ENCODE measurements at places on chromosomes 16 and 17.
A peak's percentile ranks its signal among the peaks of the same experiment; 100 is the strongest.

DNA sequence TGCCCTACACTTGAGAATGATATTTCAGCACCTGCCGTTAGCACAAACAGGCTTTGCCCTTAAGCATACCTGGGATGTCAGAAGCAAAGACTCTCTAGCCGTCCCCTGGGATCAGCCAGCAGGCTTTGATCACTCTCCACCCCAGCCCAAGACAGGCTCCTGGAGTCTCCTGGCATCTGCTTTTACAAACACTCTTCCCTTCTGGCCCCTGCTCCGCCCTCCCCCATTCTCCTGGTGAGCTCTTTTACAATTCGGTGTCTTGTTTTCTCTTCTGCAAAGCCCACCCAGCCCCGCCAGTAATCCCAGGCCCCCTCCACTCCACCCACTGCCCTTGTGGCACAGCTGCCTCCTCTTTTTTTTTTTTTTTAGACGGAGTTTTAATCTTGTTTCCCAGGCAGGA lies 50.4 kb downstream of the KATNIP start:
- no peak for DNase-seq

- DNase-seq: peak; percentile 93
These were observed at the start of gene SNTB2 for GRCh38 chr16:69186642-69187445. Gene SNTB2, plus strand, starts transcription at chr16:69187164. Its CDS starts 3 bp downstream, at chr16:69187167.

GRCh38 chr16:66618588-66619375 lies 14.3 kb downstream of the CMTM3 start:
- no peak for DNase-seq

DNA sequence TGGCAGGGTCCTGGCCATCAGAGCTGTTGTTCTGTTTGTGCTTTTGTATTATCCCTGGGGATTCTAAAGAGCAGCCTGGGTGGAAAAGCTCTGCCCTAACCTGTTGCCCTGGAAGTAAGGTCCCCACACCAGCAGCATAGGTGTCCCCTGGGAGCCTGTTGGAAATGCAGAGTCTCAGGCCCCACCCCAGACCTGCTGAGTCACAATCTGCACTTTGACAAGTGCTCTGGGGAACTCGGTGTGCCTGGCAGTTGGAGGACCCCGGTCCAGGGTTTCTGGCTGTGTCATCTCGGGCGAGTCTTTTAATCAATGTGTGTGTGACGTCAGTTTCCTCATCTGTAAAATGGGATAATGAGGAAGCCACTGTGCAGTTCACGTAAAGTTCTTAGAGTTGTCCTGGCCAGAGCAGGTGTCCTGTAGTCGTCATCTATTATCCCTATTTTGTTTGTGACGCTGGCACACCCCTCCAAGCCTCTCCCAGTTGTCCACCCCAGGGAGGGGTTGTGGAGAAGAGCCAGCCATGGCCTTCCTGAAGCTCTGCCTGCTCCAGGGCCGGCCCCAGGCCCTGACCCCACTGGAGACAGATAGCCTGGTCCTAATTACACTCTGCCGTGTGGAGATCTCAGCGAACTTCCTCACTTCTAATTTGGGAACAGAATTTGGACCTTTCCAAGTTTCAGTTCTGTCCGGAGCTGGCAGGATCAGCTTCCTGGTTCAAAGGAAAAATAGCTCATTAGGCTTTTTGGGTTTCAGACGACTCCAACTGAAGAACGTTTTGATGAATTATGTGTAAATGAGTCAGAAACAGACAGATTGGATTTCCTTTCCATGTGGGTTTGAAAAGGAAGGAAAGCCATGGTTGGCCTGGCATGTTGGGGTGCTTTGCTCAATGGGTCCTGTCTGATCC lies 295.7 kb upstream of the FOXF1 start:
- DNase-seq: no peak

DNA sequence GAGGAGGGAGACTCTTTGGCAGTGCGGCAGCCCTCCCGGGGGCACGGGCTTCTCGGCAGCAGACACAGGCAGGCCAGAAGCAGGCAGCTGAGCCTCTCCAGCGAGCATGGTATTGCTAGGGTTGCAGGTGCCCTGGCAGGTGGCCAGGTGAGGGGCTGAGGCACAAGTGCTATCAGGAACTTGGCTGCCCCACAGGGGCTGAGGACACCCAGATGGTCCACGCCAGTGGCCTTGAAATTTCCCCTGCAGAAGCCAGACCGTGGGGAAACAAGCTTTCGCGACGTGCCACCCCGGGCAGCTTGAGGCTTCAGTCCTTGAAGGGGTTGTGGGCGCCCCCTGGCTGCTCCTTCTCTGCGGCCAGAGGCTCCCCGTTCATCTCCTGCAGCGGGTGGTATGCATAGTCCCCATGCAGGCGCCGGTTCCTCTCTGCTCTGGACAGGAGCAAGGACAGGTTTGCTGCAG lies 8.5 kb downstream of the NAGPA start:
- no peak for DNase-seq

DNA sequence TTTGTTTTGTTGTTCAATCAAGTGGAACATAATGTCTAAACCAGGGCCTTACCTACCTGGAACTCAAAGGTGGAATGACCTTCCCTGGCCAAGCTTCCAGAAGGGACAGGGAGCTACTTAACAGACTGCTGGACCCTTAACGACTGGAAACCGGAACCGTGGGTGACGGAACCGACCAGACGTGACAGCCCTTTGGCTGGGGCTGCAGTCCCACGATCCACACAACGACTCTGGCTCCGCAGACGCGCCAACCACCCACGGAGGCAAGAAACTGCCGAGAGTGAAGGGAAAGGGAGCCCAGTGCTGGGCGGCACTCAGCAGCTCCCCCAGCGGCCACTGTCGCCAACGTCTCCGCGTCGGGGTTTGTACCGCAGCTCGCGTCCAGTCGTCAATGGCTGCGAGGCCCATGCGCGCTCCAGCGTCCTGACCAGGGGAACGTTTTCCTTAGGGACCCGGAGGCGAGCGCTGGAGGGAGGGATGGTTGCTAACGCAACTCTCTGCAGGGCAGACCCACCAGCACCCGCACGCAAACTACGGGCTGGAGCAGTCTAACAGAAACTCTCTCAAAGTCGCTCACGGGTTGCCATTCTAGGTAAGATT lies 5.5 kb upstream of the KIF22 start:
- DNase-seq: peak; percentile 61

GRCh38 chr16:31184888-31185287 lies 4.9 kb downstream of the FUS start:
- no peak for DNase-seq

DNA sequence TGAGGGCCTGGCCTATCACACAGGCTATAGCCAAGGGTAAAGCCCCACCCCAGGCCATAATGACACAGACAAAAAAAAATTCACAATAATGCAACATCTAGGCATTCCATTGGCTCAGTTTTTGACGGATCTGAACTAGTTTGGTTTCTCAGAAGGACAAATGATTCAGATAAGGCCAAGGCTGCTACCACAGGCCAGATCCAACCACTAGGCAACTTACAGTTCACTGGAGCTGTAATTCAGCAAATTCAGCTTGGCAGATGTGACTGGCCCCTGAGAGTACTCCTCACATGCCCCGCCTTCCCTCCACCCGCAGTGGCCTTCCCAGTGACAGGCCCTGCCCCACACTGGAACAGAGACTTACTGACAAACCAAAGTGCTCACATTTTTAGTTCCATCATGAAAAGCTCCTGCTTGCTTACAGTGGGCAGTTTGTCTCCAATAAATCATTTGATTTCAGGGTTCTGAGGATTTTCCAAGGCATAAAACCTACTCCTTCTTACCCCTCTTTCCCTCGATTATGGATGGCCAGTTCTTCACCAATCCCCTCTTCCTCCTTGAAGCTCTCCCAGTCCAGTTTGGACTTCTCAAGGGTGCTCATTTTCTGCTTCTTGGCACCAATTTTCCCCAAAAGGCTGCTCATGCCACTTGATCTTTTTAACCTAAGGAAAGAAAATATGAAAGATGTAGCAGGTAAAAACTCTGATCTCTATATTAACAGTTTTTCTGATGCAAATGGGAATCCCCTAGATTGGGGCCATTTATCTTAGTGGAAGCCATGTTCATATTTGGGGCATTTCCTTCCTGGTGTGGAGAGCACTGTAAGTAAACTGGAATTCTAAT lies 53.3 kb upstream of the BCAR1 start:
- DNase-seq: peak; percentile 72

GRCh38 chr17:51997723-51998122 lies 160.8 kb downstream of the CA10 start:
- no peak for DNase-seq

DNA sequence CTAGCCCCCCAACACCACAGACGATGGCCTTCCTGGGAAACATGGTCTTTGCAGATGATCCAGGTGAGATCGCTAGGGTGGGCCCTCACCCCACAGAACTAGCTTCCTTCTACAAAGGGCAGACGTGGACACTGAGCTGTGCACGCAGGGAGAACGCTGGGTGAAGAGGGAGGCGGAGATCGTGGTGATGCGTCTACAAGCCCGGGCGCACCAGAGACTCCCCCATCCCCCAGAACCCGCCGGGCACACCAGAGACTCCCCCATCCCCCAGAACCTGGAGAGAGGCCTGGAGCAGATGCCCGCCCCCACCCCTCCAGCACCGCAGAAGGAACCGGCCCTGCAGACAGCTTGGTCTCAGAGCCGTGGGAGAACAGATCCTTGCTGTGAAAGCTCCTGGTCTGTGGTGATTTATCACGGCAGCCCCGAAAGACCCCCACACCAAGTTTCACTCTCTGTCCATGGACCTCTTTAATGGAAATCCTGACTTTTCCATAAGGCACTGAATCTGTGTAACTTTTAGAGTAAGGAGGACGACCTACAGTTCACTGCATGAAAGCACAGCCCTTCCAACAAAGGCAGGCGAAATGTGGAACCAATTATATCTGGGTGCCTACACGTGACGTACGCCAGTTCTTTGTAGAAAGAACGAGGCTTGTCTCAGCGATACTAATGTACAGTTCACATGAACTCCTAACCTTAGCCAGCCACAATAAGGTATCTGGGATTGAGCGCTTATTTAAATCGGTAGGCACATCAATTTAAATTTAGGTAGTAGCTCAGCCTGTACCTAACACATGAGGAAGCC lies 88.5 kb downstream of the ANKRD11 start:
- no peak for DNase-seq

- DNase-seq: no peak
These were observed 5.0 kb upstream of the KCTD11 start for GRCh38 chr17:7346761-7347614.

GRCh38 chr16:66622863-66623262 lies 18.4 kb downstream of the CMTM3 start:
- no peak for DNase-seq

DNA sequence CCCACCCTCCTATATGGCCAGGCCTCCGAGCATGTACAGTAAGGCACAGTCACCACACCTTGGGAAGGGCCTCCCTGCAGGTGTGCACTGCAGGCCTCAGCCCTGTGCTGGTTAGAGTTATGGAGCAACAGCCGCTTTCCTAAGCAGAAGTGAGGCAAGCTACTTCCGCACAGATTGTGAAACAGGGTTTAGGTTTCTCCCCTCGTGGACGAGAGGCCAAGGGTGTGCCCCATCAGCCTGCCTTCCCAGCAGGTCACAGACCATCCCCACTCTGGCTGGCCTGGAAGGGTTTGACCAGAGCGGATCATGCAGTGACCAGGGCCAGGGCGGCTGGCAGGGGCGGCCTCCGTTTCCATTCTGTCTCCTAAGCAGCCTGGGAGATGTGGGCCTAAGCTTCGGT lies 4.7 kb downstream of the MSRB1 start:
- DNase-seq: peak; percentile 49

- no peak for DNase-seq
These were observed 197.6 kb downstream of the CDH13 start for GRCh38 chr16:82824408-82824807.

GRCh38 chr17:83085103-83085502 lies 5.7 kb downstream of the METRNL start:
- DNase-seq: no peak

DNA sequence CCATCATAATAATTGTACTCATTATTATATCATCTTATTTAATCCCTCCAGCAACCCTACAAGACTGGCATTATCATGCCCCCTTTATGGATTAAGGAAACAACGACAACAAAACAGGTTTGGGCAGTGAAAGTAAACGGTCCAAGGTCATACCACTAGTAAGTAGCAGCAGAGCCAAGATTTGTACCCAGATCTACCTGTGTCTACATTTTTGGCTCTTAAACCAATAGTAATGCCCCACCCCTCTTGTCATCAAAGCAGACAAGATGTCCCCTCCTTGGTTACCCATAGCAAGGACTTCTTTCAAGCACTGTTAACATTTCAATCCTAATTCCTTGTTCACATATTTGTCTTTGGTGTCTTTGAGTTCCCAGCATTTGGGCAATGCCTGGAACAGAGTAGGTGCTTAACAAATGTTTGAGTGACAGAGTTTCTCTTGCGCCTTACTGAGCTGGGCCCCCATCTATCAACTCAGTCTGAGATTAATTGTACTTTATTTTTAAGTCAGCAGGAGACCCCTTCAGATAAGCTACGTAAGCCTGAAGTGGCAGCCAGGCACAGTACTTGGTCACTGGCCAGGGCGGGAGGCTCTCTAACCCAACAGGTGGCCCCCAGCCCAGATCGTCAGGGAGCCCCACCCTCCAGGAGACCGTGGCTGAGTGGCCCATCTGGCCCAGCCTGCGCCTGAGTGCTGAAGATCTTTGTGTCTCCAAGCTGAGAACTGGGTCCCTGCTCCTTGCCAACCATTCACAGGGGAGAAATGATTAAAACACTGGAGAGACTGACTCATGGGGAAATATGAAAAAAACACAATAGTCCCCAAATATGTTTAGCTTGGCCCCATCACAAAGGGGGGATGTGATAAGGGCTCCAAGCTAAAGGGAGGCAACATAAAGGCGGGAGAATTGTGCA lies 75.8 kb downstream of the AXIN2 start:
- DNase-seq: no peak

DNA sequence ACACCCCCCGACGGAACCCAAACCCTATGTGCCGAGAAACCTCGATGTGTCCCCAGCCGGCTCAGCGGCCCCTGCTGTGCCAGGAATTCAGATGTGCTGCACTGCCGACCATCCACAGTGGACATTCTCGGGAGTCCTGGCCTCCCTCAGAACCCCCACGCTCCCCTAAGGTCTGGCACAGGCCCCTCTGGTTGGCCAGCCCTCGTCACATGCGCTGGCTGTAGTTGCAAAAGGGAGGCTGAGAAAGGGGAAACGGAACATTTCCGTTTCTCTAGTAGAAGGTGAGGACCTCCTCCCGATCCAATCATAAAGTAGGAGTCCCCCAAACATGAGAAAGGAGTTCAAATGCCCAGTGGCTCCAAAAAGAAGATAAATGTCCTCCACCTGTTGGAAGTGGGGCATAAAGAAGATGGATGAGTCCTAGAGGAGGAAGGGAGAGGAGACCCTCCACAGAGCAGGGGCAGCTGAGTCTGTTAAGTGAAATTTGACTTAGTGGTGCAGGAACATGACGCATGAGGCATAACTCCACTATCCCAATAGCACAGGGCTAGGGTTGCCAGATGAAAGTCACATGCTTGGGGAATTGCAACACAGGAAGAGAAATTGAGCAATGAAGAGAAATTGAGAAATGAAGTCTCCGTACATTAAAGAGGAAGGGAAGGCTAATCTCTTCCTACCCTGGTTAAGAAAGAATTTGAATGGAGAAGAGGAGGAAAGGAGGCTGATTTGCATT lies 49.3 kb upstream of the WSB1 start:
- DNase-seq: peak; percentile 77

DNA sequence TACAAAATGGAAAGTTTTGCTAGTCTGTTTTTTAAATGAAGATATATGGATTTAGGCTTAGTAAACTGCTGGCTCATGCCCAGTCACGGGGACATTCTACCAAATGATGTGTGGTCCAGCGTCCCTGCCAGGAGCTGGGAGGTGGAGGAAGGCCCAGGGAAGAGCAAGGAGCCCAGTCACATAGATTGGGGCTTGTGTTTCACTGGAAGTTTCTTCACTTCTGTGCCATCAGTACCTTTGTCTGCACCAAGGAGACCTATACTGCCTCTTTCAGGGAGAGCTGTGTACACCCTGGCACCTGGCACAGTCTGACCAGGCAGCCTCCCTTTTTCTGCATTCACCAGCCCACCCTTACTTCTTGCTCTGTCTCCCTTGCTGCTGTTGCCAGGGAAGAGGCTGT lies 32.6 kb upstream of the ERN1 start:
- DNase-seq: no peak

Data from large intestine (tissue), 12 donors.